ENCODE measurements at places on chromosomes 4 and X. TPM values are rescaled to one million over a fixed set of nuclear protein-coding genes. Genes with fewer than 3 reads are reported as not detected.

FAM184B gene
- polyA plus RNA-seq: 0.05 TPM

FANCB gene
- not detected for polyA plus RNA-seq

TMPRSS11E gene
- polyA plus RNA-seq: 0.15 TPM

IDUA gene
- 42.5 TPM for polyA plus RNA-seq

TMPRSS11A gene
- not detected for polyA plus RNA-seq

PRR32 gene
- not detected for polyA plus RNA-seq

CLNK gene
- not detected for polyA plus RNA-seq

ADRA2C gene
- polyA plus RNA-seq: 49.0 TPM

RAB40A gene
- not detected for polyA plus RNA-seq

SLC6A14 gene
- polyA plus RNA-seq: 0.13 TPM

ODAM gene
- polyA plus RNA-seq: not detected

BGN gene
- 1,177 TPM for polyA plus RNA-seq

SOWAHB gene
- 0.88 TPM for polyA plus RNA-seq

BMP3 gene
- not detected for polyA plus RNA-seq

DNA sequence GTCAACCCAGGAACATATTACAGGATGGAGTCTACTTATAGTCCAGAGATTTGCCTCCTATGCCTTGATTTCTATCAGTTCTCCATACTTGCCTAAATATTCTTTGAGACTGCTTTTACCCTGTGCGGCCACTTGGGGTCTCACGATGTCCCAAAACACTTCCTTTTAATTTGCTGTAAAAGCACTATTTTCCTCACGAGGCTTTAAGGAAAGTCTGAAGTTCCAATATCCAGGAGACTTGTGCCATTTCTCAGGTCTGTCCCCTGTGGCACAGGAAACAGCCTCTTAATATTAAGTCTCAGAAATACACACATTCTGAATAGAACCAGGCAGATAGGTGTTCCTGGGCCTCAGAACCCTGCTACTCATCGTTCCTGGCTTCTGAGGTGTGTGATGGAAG, 142.9 kb downstream of the TMEM164 start:
- no peak for DNase-seq

- peak; percentile 80 for DNase-seq
Observed at GRCh38 chrX:119734897-119735339, 23.5 kb upstream of the SOWAHD start.

- DNase-seq: no peak
Observed at GRCh38 chrX:24014388-24015018, 12.5 kb downstream of the KLHL15 start.

DNA sequence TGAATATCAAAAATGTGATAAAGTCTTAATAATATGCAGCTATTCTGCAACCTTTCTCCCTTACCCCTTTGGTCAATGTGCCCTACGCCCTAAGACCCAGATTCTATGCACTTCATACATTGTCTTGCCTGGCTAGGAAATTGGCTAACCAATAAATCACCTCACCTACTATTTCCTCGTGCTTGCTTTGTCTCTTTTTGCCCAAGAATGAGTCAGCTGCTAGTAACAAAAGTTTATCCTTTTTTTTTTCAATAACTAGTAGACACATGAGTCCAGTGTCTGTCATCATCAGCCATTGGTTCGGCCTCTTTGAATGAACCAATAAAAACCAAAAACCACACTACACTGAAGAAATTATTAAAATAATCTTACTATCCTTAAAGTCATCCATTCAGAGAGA, 387.1 kb downstream of the PPP3CA start:
- no peak for DNase-seq

DNA sequence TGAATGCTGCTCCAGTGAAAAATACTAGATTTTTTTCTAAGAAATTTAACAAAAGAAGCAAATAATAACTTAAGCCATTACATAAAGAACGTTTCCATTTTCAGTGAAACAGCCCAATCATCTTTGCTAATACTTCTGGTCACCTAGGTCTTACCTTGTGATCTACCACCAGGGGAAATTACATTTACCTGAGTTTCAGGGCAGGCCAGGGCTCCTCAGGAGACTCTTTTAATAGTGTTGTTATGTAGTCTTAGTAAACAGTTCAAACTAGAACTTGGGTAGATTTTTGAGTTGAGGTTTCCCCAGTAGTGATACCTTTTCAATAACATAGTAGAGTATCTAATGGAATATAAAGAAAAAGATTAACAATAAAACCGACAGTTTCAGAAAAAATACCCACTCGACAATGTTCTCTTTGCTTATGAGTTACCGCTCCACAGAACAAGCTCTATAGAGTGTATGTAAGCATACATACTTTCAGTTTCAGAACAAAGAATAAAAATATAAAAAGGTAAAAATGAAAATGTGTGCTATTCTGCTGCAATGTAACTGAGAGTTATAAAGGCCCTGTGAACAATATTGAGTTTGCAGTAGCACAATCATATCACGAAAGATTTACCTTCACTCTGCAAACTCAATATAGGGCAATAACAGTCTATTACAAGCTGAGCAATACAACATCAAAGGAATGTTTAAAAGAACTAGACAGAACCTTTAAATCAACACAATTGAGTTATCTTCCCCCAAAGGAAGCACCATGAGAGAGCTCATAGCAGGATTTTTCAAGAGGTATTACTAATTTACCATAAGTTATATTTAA, 165.8 kb downstream of the ATOH1 start:
- no peak for DNase-seq

DNA sequence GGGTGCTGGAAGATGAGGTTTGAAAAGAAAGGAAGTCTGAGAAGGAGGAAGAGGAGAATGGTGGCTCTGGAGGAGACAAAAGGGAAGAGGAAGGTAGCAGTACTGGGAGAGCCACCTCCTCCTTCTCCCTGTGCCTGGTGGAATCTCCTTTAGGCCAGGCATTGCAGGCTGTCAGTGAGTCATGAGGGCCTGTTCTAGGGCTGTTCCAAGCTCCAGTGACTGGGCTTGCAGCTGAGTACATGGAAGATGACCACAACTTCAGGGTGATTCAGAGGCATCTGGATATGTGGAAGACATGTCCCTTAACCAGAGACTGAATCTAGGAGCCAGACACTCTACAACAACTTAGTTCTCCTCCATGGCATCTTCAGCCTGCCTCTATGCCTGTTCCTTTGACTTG, 107.8 kb downstream of the EFNB1 start:
- DNase-seq: peak; percentile 49

DNA sequence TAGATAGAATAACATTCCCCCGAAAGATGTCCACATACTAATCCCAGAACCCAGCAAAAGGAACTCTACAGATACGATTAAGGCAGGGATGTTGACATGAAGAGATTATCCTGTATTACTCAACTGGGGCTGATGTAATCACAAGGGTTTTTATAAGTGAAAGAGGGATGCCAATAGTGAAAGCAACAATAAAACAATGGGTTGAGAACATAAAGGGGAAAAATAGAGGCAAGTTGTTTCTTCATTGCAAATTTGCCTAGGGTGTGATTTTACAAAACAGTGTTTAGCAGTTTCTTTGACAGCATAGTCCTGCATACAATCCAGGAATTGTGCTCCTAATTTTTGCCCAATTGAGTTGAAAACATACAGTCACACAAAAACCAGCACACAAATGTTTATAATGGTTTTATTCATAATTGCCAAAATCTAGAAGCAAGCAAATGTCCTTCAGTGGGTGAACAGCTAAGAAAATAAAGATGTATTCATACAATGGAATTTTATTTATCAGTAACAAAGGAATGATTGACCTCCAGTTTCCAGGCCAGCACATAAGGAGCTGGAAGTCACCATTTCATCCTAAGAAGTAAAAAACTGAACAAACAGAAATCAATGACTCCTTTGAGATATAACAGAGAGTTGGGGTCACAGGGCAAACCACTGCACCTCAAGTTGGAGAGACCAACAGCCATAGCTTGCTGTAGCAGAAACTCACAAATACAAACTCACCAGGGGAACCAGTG, 107.2 kb downstream of the CENPC start:
- DNase-seq: no peak

DNA sequence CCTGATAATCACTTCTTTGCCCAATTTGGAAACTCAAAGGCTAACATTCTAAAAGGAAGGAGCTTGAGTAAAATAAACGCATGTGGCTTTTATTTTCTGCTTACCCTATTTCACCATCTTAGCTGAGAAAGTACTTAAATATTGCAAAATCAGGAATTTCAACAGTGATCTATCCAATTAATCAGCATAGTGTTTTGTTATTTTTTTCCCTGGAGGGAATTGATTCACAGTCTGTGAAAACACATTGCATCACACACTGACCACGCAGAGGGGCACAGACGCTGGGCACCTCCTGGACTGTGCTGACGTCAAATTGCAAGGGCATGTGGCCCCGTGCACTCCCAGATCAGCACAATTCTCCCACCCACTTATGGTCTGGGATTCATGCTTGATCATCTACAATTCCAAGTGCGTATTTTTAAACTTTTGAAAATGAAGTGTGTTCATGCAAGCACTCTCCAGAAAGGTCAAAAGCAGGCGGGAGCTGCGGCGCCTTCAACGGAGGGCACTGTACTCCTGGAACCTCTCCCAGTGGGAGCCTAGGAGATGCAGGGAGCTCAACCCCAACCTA, 320.6 kb upstream of the PPARGC1A start:
- DNase-seq: peak; percentile 67

DNA sequence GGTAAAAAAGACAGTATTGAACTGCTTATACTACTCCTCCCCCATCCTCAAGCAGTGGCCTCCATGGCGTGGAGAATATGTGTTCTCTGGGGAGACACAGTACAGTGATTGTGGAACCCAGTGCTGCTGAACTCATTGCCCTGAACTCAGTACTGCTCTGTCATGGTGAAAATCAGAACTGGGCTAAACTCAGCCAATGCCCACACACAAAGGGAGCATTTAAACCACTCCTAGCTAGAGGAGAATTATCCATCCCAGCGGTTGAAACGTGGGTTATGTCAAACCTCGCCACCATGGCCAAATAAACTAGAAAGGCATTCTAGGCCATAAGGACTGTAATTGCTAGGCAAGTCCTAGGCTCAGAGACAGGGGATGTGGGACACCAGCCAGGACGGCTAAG, 131.8 kb downstream of the SPOCK3 start:
- no peak for DNase-seq

DNA sequence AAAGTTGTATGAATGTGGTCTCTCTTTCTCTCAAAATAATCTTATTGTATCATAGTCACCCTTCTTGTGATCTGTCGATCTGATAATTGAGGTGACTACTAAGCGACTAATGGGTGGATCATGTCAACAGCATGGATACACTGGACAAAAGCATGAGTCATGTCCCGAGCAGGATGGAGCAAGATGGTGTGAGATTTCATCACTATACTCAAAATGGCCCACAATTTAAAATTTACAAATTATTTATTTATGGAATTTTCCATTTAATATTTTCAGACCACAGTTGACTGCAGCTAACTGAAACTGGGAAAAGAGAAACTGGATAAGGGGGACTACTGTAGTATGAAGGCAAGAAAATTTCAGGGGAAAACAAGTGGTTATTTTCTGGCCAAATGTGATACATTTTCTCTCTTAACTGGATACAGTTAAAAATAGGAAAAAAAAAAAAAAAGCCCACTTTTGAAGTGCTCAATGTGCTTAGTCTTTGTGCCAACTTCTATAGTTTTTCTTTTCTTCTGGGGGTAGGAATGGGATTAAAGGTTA, 25.3 kb downstream of the FAM241A start:
- no peak for DNase-seq

DNA sequence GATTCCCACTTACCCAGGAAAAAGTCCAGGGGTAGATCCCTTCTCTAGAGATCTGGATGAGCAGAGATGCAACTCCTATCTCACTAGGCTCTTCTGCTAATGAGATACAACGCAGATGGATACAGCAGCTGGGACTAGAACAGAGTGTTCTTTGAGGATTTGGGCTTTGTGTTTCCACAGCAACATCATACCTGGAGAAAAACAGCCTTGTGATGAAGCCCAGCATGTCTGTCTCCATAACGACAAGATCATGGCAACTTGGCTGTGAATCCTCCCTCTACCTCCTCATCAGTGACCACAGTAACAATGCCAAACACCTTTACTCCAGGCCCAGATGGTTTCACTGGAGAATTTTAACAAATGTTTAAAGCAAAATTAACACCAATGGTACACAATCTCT, 80.1 kb downstream of the RCHY1 start:
- DNase-seq: no peak

GRCh38 chr4:187184508-187184907, 460.9 kb upstream of the FAT1 start:
- no peak for DNase-seq

Data from aorta (tissue), 5 donors.